Umbilical cord (tissue), 2 donors: ENCODE measurements at places on chromosomes 3 and 15. TPM values are rescaled to one million over a fixed set of nuclear protein-coding genes. Genes with fewer than 3 reads are reported as not detected.

DNA sequence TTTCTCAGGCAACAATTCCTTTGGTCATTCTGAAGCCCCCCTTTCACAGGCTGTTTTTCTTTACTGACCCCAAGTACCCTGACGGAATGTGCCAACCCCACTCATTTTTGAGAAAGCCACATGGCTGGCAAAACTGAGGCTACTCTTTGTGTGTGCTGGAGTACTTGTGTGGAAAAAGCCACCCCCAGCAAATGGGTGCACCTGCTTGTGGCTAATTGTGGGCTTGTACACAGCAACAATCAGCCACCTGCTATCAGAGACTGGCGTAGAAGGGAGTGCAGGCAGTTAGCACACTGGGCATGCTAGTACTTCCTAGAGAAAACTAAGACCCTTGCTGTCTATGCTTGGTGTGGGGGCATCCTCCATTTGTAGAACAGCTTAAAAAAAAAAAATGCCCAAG lies 110.1 kb upstream of the LMOD3 start:
- no peak for DNase-seq

DNA sequence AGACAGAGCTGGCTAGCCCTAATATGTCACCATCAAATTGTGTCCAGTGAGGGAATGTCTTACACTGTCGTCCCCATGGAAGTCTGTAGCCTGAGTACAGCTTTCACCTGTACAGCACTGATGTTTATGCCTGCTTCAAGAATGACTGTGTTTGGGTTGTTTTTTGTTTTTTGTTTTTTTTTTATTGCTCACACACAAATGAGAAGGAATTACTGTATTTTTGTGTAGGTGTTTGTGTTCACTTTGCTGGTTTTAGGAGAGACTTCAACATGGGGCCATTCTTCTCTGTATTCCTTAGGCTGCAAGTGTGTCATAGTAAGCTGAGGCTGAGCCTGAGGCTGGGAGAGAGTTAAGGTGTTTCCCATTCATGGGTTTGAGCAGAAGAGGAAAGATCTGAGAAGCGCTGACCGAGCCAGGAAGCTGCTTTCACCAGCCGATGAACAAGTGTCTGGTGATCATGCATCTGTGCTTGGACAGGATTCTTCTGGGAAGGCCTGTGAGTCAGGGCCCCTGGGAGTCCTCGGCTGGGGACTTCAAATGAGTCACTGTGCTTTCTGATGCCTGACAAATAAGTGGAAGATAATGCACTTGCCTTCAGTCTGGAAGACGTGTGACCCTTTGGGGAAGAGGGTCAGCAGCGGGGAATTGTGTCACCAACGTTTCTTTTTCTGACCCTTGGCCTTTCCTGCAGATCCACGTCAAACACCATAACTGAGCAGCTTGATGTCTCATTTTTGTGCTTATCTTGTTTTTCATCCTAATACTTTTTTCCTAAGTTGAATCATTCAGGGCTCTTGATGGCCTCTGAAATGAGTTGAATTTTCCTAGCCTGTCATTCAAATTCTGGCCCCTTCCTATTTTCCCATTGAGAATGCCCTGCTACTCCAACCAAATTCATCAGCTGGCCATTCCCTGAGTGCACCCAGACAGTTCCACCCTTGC lies 36.7 kb upstream of the ZBTB38 start:
- DNase-seq: peak; percentile 45

- DNase-seq: peak; percentile 24
Measured at GRCh38 chr15:70410371-70410985, 312.8 kb upstream of the TLE3 start.

- no peak for DNase-seq
Measured at GRCh38 chr3:148089171-148089570, 608.5 kb upstream of the AGTR1 start.

Gene AADACL2
- 8.7 TPM for total RNA-seq

- peak; percentile 12 for DNase-seq
Measured at GRCh38 chr3:40387001-40387894, at the start of gene ENTPD3. Gene ENTPD3, plus strand, starts transcription at chr3:40387184. Its CDS starts 874 bp downstream, at chr3:40388058.

GRCh38 chr3:143263852-143264513 lies 144.4 kb downstream of the CHST2 start:
- no peak for DNase-seq

- no peak for DNase-seq
Measured at GRCh38 chr15:73323956-73324355, 44.8 kb downstream of the HCN4 start.

GRCh38 chr15:37793851-37794250 lies 140.6 kb upstream of the TMCO5A start:
- DNase-seq: no peak

DNA sequence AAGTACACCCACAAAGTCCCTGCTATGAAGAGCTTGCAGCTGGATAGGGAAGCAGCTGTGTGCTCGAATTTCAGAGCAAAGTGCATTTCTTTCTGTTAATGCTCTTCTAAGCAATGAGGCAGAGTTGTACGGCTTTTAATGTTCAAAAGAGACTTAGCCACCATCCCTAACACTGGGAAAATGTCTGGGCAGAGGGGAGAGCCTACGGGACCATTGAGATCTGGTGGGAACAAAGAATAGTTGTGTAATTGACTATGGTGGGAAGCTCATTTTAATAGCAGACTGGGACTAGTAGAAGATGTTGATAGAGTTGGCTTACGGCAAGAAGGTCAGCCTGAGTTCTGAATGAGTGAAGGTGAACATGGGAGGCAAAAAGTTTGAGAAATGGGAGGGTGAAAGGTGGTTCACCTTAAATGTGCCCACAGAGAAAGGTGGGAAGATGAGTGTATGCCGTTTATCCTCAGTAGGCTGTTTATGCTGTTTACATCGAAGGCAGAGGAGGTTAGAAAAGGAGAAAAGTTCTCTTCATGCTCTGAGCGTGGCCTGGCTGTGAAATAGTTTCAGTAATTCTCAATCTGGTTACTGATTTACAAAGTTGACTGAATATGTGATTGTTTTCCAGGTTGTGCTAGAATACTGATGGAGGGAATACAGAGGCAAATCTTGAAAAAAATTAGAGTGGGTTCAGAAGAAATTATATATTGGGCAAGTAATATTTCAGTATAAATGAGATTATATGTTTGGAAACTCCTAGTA lies 22.9 kb upstream of the UTS2B start:
- DNase-seq: no peak

GRCh38 chr15:70508561-70509281 lies 254.6 kb downstream of the UACA start:
- DNase-seq: peak; percentile 61
